C1 segment of cervical spinal cord (tissue), 14 donors: ENCODE measurements at places on chromosomes 2 and 18.

DNA sequence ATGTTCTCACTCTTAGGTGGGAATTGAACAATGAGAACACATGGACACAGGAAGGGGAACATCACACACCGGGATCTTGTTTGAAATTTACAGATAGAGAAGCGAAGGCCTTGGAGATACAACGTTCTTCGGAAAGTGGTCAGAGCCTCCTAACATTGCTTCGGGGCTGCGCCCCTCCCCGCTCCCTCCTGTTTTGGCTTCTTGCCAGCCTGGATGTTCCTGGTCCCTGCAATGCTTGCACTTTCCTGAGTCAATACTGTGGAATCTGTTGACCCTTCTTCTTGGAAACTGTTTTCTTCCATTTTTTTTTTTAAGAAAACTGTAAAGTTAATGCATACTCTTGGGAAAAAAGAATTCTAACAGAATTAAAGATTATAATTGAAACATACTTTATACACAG lies 360.8 kb downstream of the SOCS6 start:
- DNase-seq, result no peak

GRCh38 chr2:47033102-47033880 lies 117.7 kb upstream of the MCFD2 start:
- no peak for DNase-seq

GRCh38 chr2:32947484-32948143 lies 861 bp downstream of the LTBP1 start:
- DNase-seq, result no peak

DNA sequence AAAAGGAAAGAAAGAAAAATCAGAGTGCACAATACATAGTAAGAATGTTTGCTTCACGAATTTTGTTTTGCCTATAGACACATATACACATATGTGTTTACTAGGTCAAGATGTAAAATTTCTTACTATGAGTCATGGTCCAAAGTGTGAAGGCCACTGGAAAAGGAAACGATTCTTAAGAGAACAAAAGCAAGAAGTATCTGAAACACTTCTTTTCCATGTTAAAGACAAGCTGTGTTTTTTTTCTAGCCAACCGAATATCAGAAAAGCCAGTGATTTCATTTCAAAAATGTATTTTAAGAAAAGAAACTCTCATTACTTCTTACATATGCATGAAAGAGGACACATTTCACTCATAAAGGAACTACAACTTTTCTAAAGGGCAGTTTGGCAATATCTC lies 24.9 kb downstream of the PECR start:
- DNase-seq, result no peak
